Activated naive CD8-positive, alpha-beta T cell treated with anti-CD3 and anti-CD28 coated beads, Interleukin-2, amount 50 U/mL, for 24 hours (primary cell): ENCODE measurements at places on chromosomes 2 and 18.

DNA sequence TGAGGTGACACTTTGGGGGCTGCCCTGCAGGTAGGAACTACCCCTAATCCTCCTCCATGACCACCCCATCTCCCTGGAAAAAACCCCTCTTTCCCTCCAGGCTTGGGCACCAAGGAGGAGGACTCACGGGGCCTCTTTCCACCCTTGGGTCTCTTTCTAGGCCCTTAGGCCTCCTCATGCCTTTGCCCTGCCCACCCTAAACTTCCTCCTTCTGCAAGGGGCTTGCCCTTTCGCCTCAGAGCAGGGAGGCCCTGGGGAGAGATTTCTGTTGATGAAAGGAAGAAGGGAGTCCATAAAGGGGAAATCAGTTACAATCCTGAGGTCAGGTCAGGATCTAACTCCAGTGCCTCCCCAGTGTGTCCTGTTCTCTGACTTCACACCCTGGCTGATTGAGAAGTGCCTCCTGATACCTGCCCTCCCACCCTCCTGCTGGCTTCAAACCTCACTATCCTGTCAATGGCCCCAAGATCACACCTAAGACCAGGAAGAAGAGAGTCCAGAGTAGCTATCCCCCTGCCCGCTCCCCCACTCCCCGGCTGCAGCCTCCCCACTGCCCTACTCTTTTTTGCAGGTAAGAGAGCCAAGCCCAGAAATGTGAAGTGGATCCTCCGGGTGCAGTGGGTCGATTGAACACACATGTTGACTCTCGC lies 16.7 kb upstream of the TNS1 start:
- no peak for DNase-seq

DNA sequence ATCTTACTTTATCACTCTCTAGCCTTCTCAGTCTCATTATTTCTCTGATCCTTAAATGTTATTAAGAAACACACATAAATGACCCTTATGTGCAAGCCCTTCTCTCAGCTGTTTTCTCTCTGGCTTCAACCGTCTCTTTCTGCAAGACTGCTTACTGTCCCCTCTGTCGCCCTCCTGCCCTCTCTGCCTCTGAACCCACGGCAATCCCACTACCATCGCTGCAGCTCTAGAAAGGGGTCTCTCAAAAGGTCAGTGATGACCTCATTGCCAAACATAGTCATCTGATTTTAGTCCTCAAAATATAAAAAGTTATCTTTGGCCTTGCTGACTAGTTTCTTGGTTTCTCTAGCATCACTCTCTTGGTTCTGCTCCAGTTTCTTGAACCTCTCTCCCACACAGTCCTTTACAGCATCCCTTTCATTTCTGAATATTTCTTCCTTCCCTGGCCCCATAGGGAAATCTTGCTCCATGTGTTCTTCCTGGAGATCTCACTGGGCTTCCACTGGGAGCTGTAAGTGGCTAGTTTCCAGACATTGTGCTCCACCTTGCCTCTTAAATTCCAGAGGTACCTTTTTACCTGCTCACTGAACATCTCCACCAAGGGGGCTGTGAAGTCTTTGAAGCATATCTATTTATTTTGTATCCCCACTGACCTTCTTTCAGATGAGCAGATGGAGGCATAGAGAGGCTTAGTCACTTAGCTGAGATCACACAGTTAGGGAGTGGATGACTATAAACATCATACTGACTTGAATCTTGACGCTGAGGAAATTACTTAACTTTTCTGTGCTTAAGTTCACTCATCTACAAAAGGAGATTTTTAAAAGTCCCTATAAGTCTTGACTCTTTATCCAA lies 96.2 kb downstream of the PDE1A start:
- DNase-seq, result no peak

DNA sequence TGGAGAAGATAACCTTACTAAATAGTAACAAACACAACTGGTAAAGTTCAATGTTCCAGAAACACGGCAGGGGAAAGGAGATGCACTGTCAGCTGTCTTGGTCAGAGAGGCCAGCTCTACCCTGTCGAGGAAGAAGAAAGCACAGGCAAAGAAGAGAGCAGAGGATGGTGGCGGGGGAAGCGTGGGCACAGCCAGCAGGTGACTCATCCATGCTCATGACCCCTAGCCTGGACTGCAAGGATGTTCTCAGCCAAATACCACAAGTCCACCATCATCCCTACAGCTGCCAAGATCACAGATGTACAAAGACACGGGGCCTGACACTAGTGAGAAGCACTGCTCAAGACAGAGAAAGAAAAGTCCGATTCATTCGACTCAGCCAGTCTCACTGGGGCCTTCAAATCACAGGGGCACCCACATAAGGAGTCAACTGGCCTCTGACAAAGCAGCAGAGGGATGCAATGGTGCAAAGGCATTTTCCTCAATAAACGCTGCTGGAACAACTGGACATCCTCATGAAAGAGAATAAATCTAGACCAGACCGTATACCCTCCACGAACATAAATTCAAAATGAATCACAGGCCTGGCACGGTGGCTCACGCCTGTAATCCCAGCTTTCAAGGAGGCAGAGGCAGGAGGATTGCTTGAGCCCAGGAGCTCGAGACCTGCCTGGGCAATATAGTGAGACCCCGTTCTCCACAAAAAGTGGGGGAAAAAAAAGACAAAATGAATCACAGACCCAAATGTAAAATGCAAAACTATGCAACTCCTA lies 5.6 kb downstream of the DTYMK start:
- DNase-seq, result no peak

- no peak for DNase-seq
Observed at GRCh38 chr18:76613053-76613754, 118.2 kb upstream of the ZNF516 start.

GRCh38 chr2:181847702-181848101 lies 43.8 kb upstream of the ITPRID2 start:
- no peak for DNase-seq

- no peak for DNase-seq
Observed at GRCh38 chr2:105904938-105905337, 160.2 kb downstream of the NCK2 start.

DNA sequence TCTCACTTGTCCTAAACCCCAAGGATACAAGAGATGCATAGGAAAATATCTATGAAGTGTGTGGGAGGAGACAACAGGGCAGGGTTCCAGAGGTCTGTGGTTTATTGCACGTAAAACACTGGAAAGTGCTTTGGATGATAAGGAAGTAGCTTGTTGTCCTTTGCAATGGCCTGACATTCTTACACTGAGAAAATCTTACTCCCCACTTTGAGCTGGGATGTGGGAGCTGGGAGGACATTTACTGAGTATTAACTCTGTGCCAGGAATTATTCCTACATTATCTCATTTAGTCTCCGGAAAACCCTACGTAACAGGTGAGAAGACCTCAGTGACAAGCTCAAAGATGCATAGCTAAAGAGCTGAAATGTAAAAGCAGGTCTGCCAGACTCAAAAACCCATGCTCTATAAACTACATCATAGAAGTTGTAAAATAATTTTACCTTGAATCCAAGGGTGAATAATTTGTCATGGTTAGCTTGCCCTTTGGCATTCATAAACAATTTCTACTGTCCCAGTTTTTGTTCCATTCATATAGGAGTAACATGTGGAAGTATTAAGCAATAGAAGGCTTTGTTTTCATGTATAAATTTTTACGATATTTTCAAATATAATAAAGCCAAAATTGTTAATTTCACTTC lies 9.2 kb upstream of the GALNT3 start:
- no peak for DNase-seq

DNA sequence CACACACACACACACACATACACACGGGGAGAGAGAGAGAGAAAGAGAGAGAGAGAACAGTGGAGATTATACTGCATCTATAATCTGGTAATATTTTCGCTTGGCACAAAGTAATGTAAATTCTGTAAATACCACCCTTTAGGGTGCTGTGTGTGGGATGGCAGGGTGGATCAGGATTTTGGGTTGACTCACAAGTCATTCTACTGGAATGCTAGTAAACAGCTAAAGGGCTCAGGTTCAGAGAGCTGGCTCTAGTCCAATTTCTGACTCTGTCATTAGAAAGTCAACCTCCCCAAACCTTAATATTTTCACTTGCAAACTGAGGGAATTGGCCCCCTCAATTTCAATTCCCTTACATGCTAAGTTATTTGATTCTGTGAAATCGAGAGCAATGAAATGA lies 308.3 kb downstream of the TSN start:
- DNase-seq, result no peak

DNA sequence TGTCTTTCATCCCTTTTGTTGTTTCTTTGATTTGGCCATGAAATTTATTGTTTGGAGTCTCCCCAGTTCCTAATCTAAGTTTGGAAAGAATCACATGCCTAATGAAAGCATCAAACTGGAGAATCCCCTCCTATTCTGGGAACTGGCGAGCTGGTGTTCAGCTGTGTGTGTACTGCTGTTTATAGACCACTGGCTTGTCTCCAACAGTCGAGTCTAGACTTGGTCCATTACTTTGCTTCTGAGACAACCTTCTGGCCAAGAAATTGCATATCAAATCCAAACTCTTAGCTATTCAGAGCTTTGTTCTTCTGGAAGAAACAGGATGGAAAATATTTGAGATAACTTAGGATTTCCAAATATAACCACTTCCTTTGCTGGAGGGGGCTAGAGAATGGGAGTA lies 111.5 kb upstream of the THSD7B start:
- no peak for DNase-seq

DNA sequence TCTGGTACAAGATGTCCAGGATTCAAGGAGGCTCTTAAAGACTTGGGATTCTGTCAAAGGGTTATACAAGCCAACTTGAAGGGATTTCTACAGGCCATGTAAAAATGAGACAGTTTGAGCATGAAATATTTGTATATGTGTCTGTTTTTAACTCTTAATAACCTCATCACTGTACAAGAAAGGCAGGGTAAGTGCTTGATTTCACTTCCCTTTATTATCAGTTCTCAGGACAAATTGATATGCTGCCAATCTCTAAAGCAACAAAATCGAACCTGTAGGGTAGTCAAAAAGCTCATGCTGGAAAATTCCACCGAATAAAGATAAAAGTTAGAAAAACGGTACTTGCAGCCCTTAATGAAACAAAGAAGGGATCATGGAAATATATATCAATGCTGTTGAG lies 14.1 kb downstream of the COPS8 start:
- DNase-seq, result no peak

DNA sequence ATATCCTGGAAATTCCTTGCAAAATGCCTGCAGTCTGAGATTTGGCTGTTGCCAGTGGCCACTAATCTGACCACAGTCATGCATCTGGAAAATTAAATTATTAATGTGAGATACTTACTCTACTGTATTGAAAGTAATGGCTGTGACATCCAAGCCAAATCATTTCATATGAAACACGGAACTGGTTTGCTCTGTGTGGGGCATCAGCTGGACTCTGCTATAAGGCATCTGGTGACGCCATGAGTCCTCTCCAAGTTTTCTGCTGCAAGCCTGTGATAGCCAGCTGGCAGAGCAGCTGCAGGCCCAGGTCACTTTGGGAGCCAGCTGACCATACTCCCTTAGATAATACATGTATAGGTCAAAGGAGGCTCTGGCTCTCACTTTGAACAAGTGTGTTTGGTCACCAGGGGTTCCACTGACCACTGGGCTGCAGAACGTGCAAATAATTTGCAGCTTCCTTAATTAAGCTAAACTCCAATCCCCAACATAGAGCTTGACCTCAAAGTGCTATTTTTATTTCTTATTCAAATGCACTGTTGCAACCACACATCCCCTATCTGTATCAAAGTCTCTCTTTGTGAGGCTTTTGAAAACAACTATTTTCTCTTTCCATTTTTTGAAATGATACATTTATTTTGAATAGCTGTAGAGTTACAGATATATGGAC lies 152.9 kb downstream of the NCKAP5 start:
- no peak for DNase-seq

GRCh38 chr2:40851661-40852060 lies 399.8 kb upstream of the SLC8A1 start:
- no peak for DNase-seq

- DNase-seq, result no peak
Observed at GRCh38 chr2:66481100-66481549, 46.2 kb downstream of the MEIS1 start.

GRCh38 chr2:27255187-27255586 lies 7.7 kb downstream of the SLC30A3 start:
- no peak for DNase-seq

DNA sequence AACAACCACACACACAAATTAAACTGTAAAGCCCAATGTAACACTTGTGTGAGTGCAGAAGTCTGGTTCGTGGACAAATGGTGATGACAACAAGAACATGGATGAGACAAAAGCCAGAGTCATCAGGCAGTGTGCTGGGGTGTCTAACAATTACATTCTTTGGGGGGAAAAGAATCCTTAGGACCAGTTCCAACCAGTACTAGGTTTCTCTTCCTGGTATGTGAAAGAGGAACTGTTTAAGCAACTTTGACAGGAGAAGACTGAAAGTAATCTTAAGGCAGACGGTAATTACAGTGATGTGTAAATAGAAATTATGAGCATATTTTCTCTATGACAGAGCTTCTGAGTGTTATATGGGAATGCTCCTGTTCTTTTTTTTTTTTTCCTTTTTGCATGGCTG lies 133.4 kb downstream of the AFF3 start:
- no peak for DNase-seq

- no peak for DNase-seq
Observed at GRCh38 chr18:79217979-79218604, 148.9 kb downstream of the ATP9B start.

GRCh38 chr2:238097988-238098871 lies 1.9 kb upstream of the ESPNL start:
- no peak for DNase-seq

- no peak for DNase-seq
Observed at GRCh38 chr2:8653485-8653884, 28.4 kb upstream of the ID2 start.

- no peak for DNase-seq
Observed at GRCh38 chr2:10475811-10476660, 27.9 kb upstream of the ODC1 start.

GRCh38 chr2:71602115-71602495 lies 148.7 kb downstream of the DYSF start:
- DNase-seq, result no peak

DNA sequence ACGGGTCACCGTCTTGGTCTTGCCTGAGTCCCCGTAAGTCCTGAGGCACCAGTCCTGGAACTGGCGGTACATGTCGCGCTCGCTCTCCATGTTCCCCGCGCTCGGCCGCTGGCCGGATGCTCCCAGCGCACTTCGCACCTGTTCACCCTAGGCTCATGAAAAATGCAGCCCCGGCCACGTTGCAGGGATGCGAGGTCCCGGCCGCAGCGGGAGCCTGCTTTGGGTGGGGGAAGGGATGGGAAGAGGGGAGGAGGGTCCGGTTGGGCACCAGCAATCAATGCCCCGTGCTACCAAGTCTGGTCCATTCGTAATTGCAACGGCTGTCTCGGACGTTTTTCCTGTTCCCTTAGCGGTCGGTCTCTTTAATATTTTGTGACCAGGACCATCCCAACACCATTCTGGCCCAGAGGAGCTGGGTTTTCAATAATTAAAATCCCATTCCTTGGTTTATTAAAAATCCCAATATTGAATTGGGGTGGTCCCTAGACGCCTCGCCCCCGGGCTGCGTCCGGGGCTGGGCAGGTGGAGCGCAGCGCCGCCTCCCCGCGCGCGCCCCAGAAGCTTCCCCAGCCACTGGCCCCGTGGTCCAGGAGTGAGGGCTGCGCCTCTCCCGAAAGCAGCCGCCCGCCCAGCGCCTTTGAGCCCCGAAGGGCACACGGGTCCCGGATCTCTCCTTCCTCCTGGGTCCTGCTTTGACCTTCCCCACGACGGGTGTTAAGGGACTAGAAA lies 1.4 kb downstream of the NOL4 start:
- DNase-seq, result peak; percentile 1
